ENCODE measurements at places on chromosomes 2 and 18. TPM values are rescaled to one million over a fixed set of nuclear protein-coding genes. Genes with fewer than 3 reads are reported as not detected.

EGR4 gene
- total RNA-seq: not detected

CAPN14 gene
- not detected for total RNA-seq

PUS10 gene
- 7.5 TPM for total RNA-seq

UGT1A3 gene
- total RNA-seq: not detected

SLC4A5 gene
- total RNA-seq: not detected

COLEC12 gene
- 0.02 TPM for total RNA-seq

TYW5 gene
- 8.8 TPM for total RNA-seq

SULT1C2 gene
- 0.29 TPM for total RNA-seq

POTEJ gene
- total RNA-seq: not detected

HAT1 gene
- 136 TPM for total RNA-seq

CCDC74B gene
- 60.1 TPM for total RNA-seq

ABCA12 gene
- 0.14 TPM for total RNA-seq

GALNT14 gene
- total RNA-seq: not detected

All from A172 (cell line).